ENCODE measurements at places on chromosomes 11 and 22. TPM values are rescaled to one million over a fixed set of nuclear protein-coding genes. Genes with fewer than 3 reads are reported as not detected.

DNA sequence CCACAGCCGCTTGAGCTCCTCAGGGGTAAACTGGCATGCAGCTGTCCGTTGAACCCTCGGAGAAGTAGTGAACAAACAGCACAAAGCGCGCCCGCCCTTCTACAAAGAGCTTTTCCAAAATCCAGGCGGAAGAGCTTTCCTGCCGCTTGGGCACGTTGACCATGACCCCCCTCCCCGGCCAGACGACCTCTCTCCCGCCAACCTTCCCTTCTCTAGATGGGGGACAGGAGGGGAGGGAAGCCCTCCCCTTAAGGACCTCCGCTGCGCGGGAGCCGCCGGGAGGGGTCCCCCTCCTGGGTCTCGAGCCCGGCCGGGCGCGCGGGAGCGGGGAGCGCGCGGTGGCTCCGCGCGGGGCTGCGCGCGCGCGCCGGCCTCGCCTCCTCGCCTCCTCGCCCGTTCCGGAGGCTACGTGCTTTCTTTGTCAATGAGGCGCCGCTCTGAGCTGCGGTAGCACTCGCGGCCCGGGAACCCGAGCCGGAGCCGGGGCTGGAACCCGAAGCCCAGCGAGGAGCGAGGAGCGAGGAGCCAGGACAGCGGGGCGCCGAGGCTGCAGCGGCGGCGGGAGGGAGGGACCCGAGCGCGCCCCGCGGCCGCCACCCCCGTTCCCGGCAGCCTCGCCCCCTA, 118.6 kb downstream of the HIPK3 start:
- DNase-seq = no peak

GRCh38 chr11:128503245-128503991, 83.9 kb downstream of the ETS1 start:
- no peak for DNase-seq

GRCh38 chr11:86703987-86704386, 31.6 kb upstream of the ME3 start:
- no peak for DNase-seq

DNA sequence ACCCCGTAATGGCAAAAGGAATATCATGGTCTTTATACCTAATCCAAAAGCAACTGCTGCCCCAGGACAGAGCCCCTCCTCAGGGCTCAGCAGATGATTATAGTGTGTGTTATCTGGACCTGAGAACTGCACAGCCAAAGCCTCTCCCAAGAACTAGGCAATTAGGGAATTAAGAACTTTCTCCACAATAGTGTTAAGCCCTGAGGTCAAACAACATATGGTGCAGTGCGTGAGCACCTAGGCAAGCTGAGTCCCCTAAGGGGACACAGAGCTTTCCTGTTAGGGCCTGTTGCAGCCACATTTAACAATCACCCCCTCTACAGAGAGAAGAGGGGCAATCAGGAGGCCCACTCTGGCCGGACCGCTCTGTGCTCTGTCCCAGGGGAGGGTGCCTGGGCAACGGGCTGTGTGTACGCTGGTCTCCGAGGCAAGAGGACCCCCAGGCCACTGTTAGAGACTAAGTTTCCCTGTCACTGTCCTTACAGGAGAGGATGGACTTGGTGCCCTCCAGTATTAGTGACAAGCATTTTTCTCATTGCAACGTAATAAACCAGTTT, 1.4 kb upstream of the KCNJ5 start:
- DNase-seq = no peak

- DNase-seq = no peak
Observed at GRCh38 chr22:44537467-44537866, 39.4 kb upstream of the RTL6 start.

DNA sequence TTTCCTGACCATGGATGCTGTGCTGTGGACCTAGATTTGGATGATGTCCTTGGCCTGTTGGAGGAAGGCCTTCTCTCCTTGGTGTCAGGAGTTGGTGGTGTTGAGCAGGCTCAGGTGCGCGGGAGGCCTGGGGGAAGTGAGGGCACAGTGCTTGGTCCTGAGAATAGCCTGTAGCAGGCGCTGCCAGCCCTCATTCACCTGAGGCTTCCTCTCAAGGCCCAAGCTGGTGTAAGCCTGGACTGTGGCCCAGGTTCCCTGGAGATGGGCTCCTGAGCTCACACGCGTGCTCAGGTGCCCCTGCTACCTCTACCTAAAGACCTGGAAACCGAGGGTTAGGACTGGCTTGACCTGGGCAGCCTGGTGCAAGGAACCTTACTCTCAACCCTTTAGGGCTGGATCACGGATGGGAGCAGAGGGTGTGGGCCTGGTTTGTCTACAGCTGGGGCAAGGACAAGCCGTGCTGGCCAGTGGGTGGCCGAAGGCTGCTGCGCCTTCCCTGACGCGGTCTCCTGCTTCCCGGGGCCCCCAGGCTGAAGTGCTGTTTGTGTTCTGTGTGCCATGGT, 7.8 kb upstream of the GRAMD4 start:
- DNase-seq = no peak

GRCh38 chr11:62122076-62122475, 1.7 kb upstream of the INCENP start:
- DNase-seq = no peak

- no peak for DNase-seq
Observed at GRCh38 chr11:3080104-3080503, 22.9 kb upstream of the CARS1 start.

DNA sequence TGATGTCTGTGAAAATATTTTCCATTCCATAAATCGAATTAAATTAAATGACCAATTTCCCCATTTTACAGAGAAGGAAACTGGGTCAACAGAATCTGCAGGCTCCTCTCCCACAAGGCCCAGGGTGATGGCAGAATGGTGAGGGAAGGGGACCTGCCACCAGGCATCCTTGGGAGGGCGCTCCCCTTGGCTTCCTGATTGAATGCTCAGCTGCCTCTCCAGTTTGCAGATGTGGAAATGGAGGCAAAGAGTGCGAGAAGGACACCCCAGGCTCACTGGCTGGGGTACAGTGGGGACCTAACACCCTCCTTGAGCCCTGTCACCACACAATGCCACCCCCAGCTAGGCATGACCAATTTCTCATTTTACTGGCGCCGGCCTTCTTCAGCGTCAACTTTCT, 28.5 kb upstream of the CSNK1E start:
- DNase-seq = peak; percentile 21

- DNase-seq = no peak
Observed at GRCh38 chr22:48488149-48488551, 1339.5 kb downstream of the BRD1 start.

- no peak for DNase-seq
Observed at GRCh38 chr11:35126000-35126878, 12.7 kb upstream of the CD44 start.

- DNase-seq = no peak
Observed at GRCh38 chr11:34682825-34683224, 61.9 kb downstream of the EHF start.

- DNase-seq = no peak
Observed at GRCh38 chr22:21927174-21927823, 25.3 kb downstream of the PPM1F start.

GRCh38 chr11:72578991-72579815, 95.0 kb downstream of the PDE2A start:
- DNase-seq = peak; percentile 25

DNA sequence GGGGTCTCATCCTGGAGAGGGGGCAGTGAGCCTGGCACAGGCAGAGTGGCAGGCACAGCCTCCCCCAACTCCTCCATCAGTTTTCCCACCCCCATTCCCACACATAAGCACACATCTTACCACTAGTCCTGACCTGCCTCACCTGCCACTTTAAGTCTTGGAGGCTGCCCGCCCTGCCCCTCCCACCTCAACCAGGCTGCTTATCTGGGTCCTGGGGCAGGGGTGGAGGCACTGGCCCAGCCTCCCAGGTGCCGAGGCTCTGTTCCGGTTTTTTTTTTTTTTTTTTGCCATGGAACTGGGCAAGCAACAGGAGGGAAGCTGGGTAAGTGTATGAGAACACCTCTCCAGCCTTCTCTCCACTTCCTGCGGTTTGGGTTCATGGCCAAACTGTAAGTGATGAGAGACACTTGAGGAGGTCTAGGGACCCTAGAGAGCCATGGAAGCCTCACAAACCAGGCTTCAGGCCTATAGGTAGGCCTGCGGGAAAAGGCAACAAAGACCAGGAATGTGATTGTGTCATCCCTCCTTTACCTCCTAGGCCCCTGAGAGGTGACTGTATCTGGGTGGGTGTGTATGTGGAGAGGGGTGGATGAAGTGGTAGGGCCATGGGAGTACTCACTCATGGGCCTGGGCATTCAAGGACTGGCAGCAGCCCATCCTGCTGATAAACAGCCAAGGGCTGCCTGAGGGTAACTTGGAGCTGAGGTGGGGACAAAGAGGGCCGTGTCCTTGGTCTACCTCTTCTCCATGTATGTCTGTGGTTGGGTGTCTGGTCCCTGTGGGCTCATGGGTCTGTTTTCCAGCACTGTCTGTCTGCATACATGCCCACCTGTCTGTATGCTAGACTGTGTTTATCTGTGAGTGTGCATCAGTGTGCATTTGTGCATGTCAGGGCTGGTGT, 22.6 kb downstream of the PHLDB1 start:
- DNase-seq = no peak

GRCh38 chr11:56819916-56820315, 71.4 kb upstream of the OR9G4 start:
- DNase-seq = no peak

DNA sequence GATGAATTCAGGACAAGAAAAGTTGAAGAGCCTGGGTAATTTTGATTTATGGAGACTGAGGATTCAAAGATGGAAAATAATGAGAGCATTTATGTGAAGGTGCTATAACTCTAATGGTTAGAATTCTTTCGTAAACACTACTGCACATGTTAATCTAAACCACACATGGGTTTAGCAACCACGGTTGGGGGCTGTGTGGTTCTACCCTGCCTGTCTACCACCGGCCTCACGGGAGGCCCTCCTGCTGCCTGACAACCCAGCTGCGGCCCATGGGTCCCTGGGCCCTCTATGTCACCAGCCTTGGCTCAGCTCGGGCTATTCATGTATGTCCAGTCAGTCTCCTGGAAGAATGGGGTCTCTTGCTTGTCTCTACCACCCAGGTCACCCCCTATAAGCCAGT, 68.5 kb upstream of the ARFGAP3 start:
- DNase-seq = peak; percentile 27

DNA sequence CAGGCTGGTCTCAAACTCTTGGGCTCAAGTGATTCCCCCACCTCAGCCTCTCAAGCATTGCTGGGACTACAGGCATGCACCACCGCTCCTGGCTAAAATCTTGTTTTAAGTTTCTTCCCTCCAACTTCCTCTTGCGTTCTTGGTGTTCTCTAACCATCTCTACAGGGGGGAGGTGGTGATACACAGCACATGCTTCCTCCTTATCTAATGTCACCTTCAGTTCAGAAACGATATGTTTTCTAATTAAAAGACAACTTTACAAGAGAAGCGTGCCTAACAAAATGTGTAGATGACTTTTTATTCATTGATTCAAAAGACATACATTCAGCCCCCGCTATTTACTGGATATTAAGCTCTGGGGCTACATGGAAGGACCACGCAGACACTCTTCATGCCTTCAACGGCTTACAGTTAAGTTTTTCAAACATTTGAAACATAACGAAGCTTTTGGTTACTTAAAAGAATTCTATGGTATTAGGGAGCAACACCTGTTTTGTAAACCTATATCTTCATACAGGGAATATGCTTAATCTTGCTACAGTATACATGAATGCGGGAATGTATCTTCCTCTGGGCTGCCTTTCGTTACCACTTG, 933 bp upstream of the DLAT start:
- DNase-seq = no peak

DNA sequence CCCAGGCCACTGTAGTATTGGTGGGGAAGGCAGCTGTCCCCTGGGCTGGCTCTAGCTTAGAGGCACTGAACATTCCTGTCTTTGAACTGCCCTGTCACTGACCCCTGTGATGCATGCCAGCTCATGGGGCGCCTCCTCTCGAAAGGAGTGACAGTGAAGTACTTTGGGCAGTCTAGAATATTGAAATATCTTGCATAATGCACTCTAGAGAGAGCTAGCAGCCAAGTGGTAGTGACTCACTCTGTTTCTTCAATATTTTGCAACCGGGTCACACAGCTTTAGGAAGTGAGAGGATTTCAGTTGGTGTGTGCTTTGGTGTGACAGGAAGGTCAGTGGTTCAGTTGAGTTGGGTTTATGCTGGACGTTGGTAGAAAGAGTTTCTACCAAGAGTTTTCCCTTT, 35.5 kb upstream of the ST14 start:
- DNase-seq = no peak

GRCh38 chr22:50224071-50224470, 20.8 kb downstream of the TUBGCP6 start:
- no peak for DNase-seq

DNA sequence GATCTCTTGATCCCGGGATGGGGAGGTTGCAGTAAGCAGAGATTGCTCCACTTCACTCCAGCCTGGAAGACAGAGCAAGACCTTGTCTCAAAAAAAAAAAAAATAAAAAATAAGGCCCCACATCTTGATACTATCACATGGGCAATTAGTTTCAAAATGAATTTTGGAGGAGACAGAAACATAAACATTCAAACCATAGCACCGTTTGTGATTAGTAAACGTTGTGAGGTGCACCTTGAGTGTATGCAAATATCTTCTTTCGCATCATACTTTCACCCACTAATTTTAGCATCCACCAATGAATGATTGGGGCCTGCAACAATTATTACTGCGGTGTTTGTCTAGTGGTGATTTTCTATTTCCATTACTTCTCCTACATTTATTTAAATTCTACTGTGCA, 11.0 kb upstream of the SPDYC start:
- no peak for DNase-seq

- no peak for DNase-seq
Observed at GRCh38 chr22:43835736-43836135, 23.6 kb upstream of the EFCAB6 start.

- no peak for DNase-seq
Observed at GRCh38 chr22:30176431-30176830, 70.1 kb downstream of the LIF start.

- no peak for DNase-seq
Observed at GRCh38 chr11:64694026-64694755, 28.8 kb downstream of the NRXN2 start.

- DNase-seq = no peak
Observed at GRCh38 chr11:106625566-106625965, 392.7 kb downstream of the GUCY1A2 start.

GRCh38 chr11:132631989-132632388, 900.3 kb downstream of the OPCML start:
- no peak for DNase-seq

GRCh38 chr22:29475550-29475949, 4.5 kb upstream of the NEFH start:
- no peak for DNase-seq

SLC1A2 gene
- total RNA-seq = 62.5 TPM

OR52E8 gene
- total RNA-seq = not detected

MYBPC3 gene
- total RNA-seq = 1.0 TPM

PTPN5 gene
- total RNA-seq = 0.40 TPM

CHRM1 gene
- 0.15 TPM for total RNA-seq

SLC15A3 gene
- total RNA-seq = 25.3 TPM

OR2D2 gene
- not detected for total RNA-seq

SLC25A18 gene
- total RNA-seq = 0.69 TPM

PKDREJ gene
- not detected for total RNA-seq

DERL3 gene
- 26.5 TPM for total RNA-seq

MS4A1 gene
- 0.15 TPM for total RNA-seq

OR5F1 gene
- total RNA-seq = not detected

FGF4 gene
- not detected for total RNA-seq

FBLN1 gene
- 114 TPM for total RNA-seq

TUT1 gene
- 20.3 TPM for total RNA-seq

FAM180B gene
- not detected for total RNA-seq

OR8A1 gene
- not detected for total RNA-seq

RASSF10 gene
- not detected for total RNA-seq

OR10A4 gene
- not detected for total RNA-seq
